Activated CD8-positive, alpha-beta memory T cell treated with anti-CD3 and anti-CD28 coated beads for 1 hour (primary cell): ENCODE measurements at places on chromosomes 5 and 9.

- DNase-seq = no peak
Measured at GRCh38 chr5:168869615-168870227, 290.6 kb upstream of the PANK3 start.

DNA sequence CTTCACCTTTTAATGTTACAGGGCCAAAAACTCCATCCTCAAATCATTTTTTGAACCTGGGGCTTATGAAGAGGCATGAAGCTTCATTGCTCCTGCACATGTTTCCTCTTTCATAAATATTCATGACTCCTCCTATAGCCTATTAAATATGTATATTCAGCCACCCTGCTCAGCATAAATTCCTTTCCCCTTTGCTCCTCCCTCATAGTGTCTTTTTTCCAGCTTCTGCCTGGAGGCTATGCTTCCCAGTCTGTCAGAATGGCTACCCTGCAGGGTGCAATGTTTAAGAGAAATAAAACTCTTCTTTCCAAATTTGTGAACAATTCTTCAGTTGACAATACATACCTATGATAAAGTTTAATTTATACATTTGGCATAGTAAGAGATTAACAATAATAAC lies 1082.9 kb upstream of the CDH18 start:
- DNase-seq = no peak

DNA sequence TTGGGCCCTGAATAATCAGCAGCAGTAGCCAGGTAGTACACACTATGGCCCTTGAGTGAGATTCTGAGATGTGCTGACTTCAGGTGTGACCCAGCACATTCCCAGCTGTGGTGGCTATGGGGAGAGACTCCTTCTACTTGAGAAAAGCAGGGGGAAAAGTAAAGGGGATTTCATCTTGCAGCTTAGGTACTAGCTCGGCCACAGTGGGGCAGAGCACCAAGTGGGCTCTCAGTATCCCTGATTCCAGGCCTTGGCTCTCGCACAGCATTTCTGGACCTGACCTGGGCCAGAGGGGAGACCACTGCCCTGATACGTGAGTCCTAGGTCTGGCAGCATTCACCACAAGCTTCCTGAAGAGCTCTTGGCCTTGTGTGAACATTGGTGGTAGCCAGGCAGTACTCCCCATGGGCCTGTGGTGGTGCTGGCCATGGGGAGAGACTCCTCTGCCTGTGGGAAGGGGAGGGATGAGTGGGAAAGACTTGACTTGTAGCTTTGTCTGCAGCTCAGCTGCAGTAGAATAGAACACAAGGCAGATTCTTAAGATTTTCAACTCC lies 27.6 kb downstream of the PTGS1 start:
- no peak for DNase-seq

DNA sequence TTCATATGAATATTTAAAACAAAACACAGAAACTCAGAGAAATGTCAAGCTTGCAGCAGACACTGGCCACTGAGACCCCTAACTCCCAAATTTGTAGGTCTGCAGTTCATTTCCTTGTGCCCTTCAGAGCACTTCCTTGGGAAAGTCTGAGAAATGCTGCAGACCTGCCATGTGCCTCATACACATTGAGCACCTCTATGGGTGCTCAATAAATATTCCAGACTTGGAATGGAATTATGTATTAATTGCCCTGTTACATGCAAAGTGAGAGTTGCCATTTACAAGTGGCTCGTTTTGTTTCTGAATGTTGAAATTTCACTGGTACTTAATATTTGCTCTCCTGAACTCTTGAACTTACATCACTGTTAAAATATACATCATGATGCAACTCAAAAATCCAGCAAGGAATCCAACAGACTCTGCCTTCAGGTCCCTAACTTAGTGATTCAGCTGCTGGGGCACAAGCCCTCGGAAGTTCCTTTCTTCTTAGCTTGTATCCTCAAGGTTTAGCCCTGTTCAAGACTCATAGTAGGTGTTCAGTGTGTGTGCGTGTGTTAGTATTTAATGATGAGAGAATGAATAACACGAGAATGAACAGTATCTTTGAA lies 90.6 kb downstream of the PTCD2 start:
- no peak for DNase-seq

- no peak for DNase-seq
Measured at GRCh38 chr9:124593200-124593599, 86.0 kb upstream of the NR5A1 start.
